NCI-H1105 treated with DMSO at 0.1 percent for 48 hours (cell line): ENCODE measurements at places on chromosomes 12 and 14.
A peak's percentile ranks its signal among the peaks of the same experiment; 100 is the strongest.

DNA sequence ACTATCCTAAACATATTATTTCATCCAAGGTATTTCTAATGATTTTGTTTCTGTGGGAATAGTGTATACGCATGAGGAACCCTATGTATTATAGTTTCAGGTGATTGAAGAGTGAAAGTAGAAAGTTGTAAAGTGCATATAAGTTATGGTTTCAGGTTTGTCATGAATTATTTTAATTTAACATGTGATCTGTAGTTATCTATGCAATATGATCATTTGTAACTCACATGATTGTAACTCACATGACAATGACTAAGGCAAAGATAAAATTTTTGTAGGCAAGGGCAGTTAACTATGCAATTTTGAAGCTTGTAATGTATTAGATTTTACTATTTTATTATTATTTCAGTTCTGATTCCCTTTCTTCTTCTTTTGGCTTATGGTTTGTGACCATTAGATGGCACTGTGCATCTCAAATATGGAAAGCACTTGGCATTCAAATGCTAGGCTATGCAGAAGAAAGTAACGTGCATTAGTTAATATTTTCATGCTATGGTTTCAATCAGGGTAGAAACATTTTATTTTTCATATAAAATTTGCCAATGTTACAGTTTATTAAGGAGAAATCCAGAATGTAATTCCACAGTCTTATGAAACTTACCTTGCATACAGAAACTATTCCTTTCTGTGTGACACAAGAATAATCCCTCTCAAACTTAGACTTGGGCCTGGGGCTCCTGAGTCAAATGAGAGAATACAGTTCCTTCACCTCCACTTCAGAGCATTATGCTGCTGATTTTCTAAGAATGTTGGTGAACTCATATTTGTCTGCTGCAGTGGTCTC lies 15.8 kb upstream of the TMEM30B start:
- DNase-seq: peak; percentile 63

DNA sequence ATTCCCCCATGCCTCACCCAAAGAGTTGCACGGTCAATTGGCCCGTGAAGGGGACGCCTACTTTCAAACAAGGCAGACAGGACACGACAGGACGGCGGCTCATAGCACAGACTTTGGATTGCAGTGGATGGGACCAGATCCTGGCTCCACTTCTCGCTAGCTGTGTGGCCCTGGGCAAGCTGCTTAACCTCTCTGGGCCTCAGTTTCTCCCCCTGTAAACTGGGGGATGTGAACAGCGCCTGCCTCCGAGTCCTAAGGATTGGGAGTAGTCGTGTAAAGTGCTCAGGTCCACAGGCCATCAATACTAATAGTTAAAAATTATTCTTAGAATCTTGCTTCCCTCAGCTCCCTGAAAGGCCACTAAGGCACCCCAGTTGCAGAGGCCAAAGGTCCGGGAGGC lies 13.1 kb downstream of the RHOF start:
- DNase-seq: no peak

DNA sequence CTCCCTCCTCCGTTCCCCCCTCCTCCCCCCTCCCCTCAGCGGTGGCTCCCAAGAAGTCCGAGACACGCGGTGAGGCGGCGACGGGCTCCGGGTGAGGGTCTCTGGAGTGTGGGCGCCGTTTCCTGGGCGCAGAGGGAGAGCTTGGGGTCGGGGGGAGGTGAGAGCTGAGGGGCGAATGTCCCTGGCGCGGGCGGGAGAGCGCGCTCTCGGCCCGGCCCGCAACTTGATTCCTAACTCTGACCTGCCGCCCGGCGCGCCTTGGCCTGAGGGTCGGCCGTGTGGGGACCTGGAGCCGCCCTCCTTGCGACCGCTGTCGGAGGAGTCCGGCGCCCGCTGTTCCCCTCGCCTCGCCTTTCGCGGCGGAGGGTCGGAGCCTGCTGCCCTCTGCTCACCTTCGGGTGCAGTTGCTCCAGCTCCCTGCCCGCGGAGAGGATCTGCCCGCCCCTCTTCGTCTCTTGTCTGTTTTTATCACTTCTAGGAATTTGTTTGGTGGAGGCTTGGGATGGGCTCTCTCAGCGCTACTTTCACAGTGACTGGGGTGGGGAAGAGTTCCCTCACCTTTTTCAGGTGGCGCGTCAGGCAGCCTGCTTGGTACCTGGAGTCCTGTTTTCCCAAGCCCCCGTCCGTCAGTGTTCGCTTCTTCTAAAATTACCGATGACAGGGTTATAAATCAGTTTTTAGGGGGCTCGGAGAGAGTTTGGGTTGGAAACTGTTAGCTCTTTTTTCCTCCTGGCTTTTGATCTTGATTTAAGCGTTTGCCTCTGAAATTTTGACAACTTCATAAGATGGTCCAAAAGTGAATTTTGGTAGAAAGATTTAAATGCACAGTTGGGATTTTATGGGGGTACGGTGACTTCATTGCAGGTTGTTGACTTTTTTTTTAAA lies 495 bp downstream of the ADIPOR2 start:
- DNase-seq: peak; percentile 65

GRCh38 chr12:39442831-39443080 lies 164 bp downstream of the KIF21A start:
- no peak for DNase-seq

GRCh38 chr14:22202313-22202712 lies 386.7 kb downstream of the DAD1 start:
- no peak for DNase-seq

- peak; percentile 16 for DNase-seq
Observed at GRCh38 chr12:95474660-95474958, 657 bp downstream of the METAP2 start.
